ENCODE measurements at places on chromosomes 12 and 14.

DNA sequence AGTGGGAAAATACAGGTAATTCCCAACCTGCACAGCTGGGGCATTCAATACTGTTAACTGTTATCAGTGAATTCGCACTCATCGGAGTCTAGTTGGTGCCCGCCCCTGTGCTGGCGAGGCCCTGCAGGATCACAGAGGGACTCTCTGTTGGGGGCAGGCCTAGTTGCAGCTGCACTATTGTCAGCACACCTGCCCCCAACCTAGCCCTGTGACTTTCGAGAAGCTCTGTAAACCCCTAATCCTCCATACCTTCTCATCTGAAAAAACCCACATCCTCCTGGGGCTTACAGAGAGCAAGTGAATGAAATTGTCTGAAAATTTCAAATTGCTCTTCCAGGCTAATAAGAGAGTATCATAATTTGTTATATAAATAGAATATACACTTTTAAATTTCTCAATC lies 132.2 kb upstream of the NUDT4 start:
- no peak for DNase-seq

DNA sequence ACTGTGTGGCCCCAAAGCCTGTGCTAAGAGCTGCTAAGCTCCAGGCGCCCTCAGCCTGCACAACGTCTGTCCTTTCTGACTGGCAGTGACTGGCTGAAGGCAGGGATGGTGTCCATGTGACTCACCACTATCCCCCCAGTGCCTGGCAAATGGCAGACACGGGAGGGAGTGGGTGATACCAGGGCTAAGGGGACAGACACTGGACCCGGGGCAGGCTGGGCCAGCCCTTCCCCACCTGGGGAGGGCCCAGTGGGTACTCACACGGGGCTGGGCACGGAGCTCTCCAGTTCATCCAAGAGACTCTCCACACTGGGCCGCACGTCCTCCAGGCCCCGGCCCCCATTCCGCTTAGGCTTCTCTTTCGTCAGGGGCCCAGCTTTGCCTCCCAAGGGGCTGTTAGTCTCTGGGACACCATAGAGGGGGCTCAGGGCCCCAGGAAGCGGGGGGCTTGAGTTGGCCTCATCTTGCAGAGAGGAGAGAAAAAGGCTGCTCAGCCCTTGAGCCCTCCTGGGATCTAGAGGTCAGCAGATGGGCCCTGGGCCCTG lies 21.4 kb upstream of the RPLP0 start:
- no peak for DNase-seq

DNA sequence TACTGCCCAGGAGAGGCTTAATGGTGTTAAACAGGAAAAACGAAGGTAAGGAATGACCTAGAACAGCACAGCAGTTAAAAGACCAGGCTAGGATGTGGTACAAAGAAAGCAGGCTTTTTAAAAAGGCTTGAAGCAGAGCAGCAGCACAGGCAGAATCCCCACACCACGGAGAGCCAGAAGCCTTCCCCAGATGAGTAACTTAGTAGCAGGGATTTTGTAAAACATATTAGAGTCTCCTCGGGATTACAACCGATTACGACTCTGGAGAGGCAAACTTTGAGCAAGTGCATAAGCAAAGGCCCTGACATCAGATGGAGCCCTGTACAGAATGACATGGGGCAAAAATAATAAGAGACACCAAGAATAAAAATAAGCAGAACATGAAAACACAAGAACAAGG lies 37.1 kb upstream of the DHRS4 start:
- DNase-seq: no peak

GRCh38 chr14:54758041-54758440 lies 144.6 kb downstream of the GCH1 start:
- no peak for DNase-seq

DNA sequence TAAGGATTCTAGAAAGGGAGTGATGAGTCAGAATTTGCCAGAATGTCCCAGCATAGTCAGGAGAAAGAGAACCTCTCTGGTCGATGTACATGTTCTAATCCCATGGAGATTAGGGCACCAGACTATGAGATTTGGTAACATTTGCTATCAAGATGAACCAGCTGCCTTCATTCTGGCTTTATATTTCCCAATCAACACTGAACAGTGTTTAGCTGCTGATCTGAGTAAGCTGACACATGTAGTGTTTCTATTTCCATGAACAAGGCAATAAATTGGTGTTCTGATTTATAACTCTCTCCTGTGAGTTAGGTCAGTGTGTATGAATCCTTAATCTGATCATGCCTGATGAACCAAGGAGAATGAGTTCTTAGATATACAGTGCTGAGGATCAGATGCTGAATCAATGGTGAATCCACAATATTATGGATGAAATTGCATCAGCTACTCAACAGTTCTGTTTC lies 158.0 kb upstream of the AMIGO2 start:
- peak; percentile 68 for DNase-seq

GRCh38 chr12:122206111-122206881 lies 2.8 kb downstream of the B3GNT4 start:
- no peak for DNase-seq

DNA sequence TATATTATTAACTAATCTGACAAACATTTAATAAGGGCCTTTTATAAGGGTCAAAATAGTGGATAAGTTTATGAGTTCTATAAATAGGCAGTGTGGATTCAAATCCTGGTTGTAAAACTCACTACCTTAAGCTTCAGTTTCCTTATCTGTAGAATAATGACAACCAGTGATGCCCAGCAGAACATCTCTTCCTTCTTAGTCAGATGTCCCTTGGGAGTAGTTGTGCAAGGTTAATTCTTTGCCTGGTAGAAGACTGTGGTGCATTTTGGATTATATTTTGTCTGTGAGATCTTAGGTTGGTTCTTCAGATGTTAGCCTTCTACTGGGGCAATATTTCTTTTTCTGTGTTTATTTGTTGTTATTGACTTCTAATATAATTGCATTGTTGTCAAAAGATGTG lies 59.5 kb downstream of the ARID2 start:
- DNase-seq: no peak

Data from hematopoietic multipotent progenitor cell treated with erythropoietin and hydrocortisone succinate and interleukin-3 and kit ligand, for 6 days (in vitro differentiated cells).